H1 (cell line): ENCODE measurements at places on chromosomes 12 and 14.

- no peak overlapping the region for H3K4me3 ChIP-seq
- DNase-seq: no peak
- H3K27me3 ChIP-seq: no peaks in the 10 kb centered on the region
- no peaks in the 10 kb centered on the region for H3K36me3 ChIP-seq
Observed at GRCh38 chr12:50603817-50604639, 99.2 kb downstream of the DIP2B start.

DNA sequence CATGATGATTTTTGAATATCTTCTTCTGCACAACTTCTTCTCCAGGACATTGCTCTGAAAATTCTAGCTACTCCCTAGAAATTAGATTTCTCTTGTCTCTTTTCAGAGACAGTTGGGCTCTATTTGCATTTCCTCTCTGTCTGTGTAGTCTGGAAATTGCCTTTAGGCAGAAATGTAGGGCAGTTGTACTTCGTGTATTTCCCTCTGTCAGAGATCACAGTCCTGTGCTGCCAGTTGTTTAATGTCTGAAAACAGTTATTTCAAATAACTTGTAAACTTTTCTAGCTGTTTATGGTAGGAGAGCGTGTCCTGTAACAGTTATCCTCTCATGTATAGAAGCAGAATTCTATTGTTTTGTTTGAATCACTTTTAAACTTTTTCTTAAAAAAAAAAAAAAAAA is 86.9 kb downstream of the TTLL5 start:
- H3K36me3 ChIP-seq: peaks cover 17% of the 10 kb centered on the region
- DNase-seq: no peak
- H3K27me3 ChIP-seq: no peaks in the 10 kb centered on the region

GRCh38 chr14:63478010-63478409 is 65.2 kb downstream of the PPP2R5E start:
- no peaks in the 10 kb centered on the region for H3K27me3 ChIP-seq
- no peak overlapping the region for H3K27ac ChIP-seq
- no peaks in the 10 kb centered on the region for H3K36me3 ChIP-seq

DNA sequence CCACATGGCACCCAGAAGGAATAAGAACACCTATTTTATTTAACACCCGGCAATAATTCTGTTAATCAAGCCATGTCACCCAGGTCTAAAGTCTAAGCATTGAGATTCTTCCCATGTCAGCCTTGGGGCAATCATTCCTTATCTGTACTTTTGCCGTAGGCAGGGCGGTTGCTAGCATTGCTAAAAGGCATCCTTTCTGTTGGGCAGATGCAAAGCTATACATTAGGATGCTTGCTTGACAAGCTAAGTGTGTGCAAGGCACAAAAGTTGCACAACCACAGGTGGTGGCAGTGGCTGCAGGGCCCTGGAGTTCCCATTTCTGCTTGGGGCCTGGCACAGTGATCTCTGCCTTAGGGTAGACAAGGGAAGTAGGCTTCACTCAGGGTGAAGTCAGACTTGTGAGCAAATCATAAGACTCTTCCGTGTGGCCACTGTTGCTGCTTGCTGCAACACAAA is 12.5 kb upstream of the GALNT6 start:
- no peak for DNase-seq
- H3K36me3 ChIP-seq: no peaks in the 10 kb centered on the region
- no peak overlapping the region for H3K4me3 ChIP-seq

DNA sequence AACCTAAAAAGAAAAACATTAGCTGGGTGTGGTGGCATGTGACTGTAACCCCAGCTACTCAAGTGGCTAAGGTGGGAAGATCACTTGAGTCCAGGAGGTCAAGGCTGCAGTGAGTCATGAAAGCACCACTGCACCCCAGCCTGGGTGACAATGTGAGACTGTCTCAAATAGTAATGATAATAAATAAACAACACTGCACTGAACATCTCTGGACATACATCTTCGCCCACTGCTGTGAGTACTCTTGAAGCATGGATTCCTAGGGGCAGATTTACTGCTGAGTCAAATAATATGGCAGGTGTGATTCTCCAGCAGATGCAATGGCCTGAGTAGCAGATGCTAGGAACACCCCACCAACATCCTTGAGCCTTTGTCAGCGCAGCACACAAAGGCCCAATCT is 23.6 kb downstream of the ABCB9 start:
- no peak overlapping the region for H3K27ac ChIP-seq
- H3K4me1 ChIP-seq: no peaks in the 10 kb centered on the region
- no peak overlapping the region for H3K4me3 ChIP-seq

- peak; percentile 76 for DNase-seq
- H3K27me3 ChIP-seq: no peaks in the 10 kb centered on the region
- H3K36me3 ChIP-seq: no peaks in the 10 kb centered on the region
- H3K4me1 ChIP-seq: peaks cover 17% of the 10 kb centered on the region
Observed at GRCh38 chr14:61568572-61569011, 126.7 kb upstream of the HIF1A start.
